ENCODE measurements at places on chromosomes 1 and 21.

DNA sequence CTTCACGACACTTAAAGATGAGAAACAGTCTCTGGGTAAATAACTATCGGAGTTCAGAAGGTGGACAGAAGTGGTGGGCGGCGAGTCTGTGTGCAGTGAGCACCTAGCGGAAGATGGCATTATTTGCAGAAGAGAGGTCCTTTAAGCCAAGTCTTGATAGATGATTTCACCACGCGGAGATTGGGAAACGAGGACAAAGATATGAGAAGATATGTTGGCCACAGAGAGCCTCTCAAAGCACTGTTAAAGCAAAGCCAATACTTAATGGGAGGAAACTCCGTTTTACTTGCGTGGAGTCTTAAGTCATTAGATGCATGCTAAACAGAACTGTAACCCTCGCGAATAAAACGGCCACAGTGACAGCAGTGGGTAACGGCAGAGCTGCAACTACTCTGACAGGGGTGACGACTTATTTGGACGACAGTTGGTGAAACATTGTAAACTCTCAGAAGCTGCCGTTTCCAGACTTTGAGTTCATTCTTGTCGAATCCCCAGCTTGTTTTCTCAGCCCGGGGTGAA, 577 bp upstream of the CEP350 start:
- DNase-seq: no peak

- no peak for DNase-seq
Measured at GRCh38 chr1:182453631-182454030, 3.7 kb downstream of the RGSL1 start.

DNA sequence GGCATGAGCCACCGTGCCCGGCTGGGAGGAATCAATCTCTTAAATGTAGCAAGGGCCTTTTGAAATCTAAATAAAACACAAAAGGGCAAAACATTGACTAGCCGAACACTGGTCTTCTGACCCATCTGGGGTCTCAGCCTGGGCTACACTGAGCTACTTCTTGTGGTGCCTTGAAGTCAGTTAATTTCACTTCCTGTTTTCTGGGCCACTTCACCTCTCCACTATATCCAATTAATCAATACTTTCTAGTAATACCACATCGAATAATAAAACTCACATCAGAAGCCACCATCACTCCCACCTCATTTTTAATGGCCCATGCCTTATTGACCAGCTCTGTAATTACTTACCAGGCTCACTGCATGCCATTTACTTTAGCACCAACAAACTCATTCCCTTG, 138.0 kb upstream of the SAMSN1 start:
- no peak for DNase-seq

DNA sequence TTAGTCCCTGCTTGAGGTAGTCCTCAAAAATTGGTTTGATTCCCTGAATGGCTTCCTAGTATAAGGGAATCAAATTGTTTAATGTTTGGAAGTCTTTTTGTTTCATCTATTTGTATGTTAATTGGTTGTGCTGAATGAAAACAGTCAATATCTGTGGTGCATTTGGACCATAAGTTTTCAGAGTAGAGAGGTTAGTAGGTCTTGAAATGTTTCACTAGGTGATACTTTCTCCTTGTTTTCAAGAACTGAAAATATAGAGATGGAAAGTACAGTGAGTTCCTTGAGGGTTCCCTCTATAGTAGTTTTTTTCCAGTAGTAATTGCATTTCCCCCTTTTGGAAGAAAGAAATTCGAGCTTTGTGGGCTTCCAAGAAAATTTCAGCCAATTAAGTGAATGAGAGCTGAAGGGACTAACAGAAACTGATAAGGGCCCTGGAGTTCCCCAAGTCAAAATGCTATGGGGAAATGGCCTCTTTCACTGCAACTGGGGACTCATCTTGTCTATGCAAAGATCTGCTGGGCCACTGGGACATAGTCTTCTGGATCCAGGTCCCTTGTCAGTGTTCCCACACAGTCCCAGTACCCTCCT, 18.6 kb upstream of the CEP350 start:
- no peak for DNase-seq

GRCh38 chr1:75632350-75632949, 21.5 kb upstream of the SLC44A5 start:
- DNase-seq: no peak
